Mammary epithelial cell (primary cell): ENCODE measurements at places on chromosomes 7 and 10.

- DNase-seq: no peak
Observed at GRCh38 chr10:128575761-128576160, 449.5 kb upstream of the MKI67 start.

GRCh38 chr10:121436630-121437341 lies 161.5 kb downstream of the FGFR2 start:
- no peak for DNase-seq

DNA sequence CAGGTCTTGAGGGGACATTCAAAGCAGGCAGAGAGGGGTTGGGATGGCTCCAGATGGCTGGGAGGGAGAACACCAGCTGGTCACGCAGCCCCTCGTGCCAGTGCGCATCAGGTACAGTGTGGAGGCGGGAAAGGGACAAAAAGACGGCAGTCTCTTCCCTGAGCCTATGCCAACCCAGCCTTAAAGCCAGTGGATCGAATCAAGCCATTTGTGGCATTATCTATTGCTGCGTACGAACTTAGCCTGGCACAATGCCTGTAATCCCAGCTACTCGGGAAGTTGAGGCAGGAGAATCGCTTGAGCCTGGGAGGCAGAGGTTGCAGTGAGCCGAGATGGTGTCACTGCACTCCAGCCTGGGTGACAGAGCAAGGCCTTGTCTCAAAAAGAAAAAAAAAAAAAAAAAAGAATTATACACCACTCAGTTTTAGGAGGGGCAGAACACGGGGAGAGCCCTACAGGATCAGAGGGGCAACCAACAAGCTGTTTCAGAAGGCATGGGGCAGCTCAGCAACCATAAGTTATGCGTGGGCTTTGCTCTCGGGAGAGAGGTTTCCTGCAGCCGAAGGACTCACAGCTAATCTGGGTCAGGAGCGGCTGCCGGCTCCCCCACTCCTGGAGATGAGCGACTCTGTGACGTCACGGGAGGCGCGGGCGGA lies 356 bp upstream of the NDUFB2 start:
- DNase-seq: no peak

- DNase-seq: no peak
Observed at GRCh38 chr7:9981742-9982349, 991.8 kb upstream of the PHF14 start.

DNA sequence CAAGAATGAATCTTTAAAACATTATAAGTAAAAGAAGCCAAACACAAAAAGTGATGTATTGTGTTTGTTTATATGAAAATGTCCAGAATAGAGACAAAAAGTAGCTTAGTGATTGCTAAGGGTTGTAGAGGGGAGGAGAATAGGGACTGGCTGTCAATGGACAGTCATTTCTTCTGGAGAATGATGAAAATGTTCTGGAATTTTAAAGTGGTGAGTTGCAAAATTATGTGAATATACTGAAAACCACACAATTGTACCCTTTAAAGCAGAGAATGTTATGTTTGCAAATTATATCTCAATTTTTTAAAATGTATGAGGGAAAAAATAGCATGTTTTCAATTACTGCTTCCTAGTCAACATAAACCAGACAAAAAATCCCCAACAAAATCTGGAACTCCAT lies 174.2 kb downstream of the KMT2E start:
- no peak for DNase-seq

DNA sequence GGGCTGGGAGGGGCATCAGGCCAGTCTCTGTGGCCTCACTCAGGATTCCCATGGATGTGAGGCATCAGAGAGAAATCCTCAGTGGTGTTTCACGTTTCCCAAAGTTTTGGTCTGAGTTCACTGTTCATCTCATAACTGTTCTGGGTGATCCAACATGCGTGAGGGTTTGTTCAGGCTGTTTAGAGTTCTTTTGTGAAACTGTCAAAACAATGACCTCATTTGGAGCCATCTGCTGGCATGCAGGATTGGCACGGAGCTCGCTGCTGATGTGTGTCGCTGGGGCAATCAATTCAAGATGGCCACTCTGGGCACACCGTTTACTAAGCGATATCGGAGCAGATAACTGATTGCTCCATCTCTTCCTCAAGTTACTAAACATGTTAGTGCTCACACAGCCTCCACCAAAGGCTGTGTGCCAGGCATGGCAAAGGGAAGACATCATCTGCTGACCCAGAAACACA lies 365.6 kb downstream of the WDR11 start:
- DNase-seq: no peak

GRCh38 chr7:44065431-44066110 lies at the start of gene PGAM2:
PGAM2 (minus strand) TSS chr7:44065567; CDS start chr7:44065529, 38 bp downstream.
- DNase-seq: no peak

DNA sequence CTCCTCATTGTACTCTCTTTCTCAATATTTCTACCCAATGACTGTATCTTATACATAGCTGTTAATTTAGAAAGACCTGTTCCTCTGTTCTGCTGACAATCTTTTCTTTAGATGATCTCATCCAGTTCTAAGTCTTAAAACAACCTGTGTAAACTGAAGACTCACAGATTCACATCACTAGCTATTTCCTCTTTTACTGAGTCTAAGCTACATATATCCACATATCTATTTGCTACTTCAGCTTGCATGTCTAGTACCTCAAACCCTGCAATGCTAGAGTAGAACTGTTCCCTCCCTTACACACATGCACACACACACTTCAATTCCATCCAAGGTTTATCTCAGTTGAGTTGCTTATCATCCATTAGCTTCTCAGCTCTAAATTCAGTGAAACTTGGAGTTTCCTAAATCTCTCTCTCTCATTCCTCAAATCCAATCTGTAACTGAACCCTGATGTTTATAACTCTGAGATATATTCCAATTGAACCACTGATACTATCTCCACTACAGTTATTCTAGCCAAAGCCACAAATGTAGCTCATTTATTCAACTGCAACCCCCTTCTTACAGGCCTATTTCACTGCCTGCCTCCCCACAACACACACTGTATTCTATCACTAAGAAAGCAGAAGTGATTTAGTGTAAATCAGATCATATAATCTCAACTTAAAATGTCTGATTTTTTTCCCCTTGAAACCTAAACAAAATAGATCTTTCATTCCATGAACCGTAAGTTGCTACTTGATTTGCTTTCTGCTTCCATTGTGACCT lies 1036.8 kb upstream of the POT1 start:
- no peak for DNase-seq

DNA sequence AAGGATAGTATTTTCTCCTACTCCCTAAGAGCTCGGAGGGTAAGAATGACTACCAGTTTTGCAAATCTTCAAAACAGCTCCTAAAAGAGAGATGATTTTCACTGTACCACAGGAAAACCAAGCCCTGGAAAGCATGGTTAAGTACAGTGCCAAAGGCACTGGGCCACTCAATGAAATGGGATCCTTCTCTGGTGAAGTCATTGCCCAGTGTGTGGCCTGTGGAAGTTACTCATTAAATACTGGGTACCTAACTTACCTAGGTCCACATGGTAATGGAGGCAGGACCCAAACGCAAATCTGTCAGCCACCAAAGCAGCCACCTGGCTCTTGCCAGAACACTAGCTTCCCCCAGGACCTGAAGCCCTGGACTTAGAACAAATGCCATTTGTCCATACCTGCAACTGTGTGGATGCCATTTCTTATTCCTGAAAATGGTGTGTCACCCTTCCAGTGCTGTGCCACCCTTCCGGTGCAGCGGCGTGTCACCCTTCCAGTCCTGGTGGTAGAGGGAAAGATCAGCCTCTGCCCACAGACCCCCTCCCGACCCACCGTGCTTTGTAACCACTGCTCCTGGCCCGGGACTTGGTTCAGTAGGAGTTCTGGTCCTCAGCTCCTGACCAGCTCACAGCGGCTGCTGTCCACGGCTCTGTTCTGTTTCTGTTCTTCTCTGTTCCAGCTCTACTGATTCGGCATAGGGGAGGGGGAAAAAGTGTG lies 659.2 kb downstream of the SDK1 start:
- DNase-seq: no peak

DNA sequence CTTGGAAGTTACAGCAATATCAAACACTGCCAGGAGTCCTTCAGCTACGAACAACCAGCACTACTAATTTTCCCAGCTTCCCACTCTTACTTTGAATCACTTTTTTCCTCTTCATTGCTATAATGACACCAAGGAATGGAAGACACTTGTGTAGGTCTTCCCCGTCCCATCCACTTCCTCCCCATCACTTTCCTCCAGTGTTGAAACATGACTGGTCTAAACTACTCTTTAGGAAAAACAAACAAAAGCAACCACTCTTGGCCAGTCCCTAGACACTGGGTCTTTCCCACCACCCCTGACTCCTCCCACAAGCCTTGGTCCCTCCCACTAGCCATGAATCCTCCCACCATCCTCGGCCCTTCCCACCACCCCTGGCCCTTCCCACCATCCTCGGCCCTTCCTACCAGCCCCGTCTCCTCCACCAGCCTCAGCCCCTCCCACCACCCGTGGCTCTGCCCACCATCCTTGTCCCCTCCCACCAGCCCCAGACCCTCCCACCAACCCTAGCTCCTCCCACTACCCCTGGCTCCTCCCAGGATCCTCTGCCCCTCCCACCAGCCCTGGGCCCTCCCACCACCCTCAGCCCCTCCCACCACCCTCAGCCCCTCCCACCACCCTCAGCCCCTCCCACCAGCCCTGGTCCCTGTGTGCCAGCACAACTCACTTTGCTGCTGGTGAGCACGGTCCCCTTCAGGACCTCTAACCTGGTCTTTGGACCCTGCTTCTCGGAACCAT lies 68.5 kb downstream of the CXCL12 start:
- no peak for DNase-seq

DNA sequence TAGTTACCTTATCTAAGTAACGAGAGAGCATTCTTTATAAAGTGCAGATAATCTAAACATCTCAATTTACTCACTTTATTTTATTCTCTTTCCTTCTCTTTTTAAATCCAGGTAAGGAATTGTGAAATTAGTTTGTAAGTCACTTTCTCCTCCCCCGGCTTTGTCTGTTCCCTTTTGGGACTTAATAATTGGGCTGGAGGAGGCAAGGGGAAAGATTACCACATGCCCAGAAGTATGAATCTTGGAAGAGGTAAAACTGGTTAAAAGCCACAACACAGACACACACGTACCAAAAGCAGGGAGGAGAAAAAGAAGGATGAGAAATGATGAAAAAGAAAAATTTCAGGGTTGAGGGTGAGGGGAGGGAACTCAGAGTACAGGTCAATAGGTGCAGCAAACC lies 63.3 kb upstream of the LRRC17 start:
- no peak for DNase-seq

DNA sequence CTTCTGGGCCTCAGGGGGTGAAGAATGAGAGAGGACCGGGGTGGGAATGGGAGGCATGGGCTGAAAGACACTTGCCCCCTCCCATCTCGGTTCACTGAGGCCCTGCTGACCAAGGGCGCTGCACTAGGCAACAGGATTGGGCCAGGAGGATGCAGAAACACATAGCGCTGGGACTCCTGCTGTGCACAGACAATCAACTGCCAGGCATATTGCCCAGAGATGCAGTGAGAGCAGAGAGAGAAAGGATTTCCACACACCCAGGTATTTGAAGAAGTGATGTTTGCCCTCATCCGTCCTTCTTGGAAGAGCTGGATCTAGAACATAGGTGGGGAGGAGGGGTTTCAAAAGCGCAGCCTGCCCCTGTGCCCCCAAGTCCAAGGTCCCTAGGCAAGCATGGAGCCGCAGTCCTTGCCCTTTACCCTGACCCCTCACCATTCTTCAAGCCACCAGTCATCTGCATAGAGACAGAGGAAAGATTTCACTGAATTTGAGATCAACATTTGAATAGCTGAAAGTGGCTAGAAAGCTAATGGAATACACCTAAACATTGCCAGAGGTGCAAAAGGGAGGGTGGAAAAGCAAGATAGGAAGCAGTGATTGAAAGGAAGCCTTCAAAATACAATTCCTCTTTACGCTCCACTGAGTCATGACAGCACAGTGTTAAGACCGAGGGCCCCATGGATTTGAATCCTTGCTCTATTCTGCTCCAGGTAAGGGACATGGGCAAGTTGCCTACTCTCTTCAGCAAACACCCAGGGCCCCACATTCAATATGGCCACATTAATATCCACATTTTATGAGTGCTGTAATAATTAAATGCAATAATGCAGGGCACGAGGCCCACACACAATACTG lies 44.2 kb upstream of the TNS3 start:
- DNase-seq: no peak

GRCh38 chr10:1308173-1308961 lies 252.2 kb downstream of the WDR37 start:
- no peak for DNase-seq

- DNase-seq: no peak
Observed at GRCh38 chr10:17547060-17547459, 70.1 kb downstream of the HACD1 start.

GRCh38 chr10:60798031-60798430 lies 19.8 kb downstream of the CDK1 start:
- DNase-seq: peak; percentile 37

- DNase-seq: no peak
Observed at GRCh38 chr10:43665054-43665453, 16.4 kb upstream of the ZNF32 start.

GRCh38 chr10:89384474-89385340 lies 6.9 kb downstream of the IFIT1B start:
- DNase-seq: no peak

DNA sequence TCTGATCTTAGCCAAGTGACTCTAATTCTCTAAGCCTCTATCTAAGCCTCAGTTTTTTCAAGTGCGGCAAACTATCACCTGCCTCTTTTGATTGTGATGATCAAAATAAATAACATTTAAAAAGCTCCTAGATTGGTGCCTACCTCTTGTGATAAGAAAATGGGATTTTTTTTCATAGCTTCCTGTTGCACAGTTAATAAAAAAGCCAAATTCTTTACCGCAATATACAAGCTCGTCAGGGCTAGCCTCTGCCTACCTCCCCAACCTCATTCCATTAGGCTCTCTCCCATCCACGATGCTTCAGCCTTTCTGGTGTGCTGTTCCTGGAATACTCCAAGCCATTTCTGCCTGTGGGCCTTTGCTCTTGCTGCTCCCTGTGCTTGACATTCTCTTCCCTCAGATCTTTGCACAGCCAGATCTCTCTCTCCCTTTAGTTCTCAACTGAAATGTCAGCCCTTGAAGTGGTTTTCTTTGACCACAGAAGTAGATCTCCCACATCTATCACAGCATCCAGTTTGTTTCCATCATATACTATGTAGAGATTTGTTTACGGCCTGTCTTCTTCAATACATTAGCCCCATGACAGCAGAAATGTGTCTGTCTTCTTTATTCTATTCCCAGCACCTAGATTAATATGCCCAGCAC lies 48.8 kb downstream of the SFR1 start:
- DNase-seq: no peak

DNA sequence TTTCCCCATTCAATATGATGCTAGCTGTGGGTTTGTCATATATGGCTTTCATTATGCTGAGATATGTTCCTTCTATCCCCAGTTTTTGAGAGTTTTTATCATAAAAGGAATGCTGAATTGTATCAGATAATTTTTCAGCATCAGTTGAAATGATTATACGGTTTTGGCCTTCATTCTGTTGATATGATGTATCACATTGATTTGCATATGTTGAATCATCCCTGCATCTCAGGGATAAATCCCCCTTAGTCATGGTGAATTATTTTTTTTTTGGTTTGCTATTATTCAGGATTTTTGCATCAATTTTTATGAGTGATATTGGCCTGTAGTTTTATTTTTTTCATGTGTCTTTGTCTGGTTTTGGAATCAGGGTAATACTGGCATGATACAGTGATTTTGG lies 1152.3 kb upstream of the C7orf33 start:
- DNase-seq: no peak

- no peak for DNase-seq
Observed at GRCh38 chr7:142962991-142963390, 828 bp upstream of the KEL start.

GRCh38 chr10:101769541-101770180 lies 6.3 kb downstream of the FGF8 start:
- no peak for DNase-seq
